Testis (tissue), 5 donors: ENCODE measurements at places on chromosomes 1 and 21. TPM values are rescaled to one million over a fixed set of nuclear protein-coding genes. Genes with fewer than 3 reads are reported as not detected.

OR2L8 gene
- polyA plus RNA-seq: not detected

AMPD1 gene
- 1.5 TPM for polyA plus RNA-seq

TMEM269 gene
- polyA plus RNA-seq: 3.5 TPM

TMPRSS2 gene
- polyA plus RNA-seq: 3.9 TPM

DNTTIP2 gene
- polyA plus RNA-seq: 17.0 TPM

IVL gene
- not detected for polyA plus RNA-seq

DNAJC28 gene
- polyA plus RNA-seq: 9.3 TPM

GLMN gene
- 9.5 TPM for polyA plus RNA-seq
